ENCODE measurements at places on chromosomes 6 and 20. TPM values are rescaled to one million over a fixed set of nuclear protein-coding genes. Genes with fewer than 3 reads are reported as not detected.

- DNase-seq, result peak; percentile 92
These were observed 11.3 kb downstream of the SERPINB6 start for GRCh38 chr6:2959909-2960719.

DNA sequence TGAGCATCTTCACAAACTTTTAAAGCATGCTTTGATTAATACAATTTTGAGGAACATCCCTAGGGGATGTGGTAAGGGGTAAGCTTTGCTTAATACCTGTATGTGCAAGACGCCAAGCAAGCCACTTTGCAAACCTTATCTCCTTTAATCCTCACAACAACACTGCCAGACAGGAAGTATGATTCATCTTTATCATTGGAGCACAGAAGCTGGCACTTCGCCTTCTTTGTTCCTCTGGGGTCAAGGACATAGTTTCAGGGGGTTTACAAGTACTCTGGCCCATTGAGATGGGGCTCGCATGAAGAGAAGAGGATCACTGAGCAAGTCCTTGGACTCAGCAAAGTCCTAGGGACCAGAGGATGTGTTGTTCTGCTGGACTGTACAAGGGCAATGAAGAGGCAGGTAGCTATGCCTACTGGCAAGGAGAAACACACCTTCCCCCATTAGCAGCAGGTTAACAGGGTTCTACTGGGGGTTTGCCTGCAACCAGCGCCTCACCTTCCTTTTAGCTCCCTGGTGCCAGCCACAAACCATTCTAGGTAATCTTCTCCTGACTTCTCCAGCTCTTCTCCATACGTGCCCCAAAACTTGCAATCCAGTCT is 8.8 kb downstream of the TMEM244 start:
- H3K36me3 ChIP-seq, result no peaks in the 10 kb centered on the region
- H3K27me3 ChIP-seq, result no peaks in the 10 kb centered on the region
- H3K27ac ChIP-seq, result no peak overlapping the region
- no peak for DNase-seq

DNA sequence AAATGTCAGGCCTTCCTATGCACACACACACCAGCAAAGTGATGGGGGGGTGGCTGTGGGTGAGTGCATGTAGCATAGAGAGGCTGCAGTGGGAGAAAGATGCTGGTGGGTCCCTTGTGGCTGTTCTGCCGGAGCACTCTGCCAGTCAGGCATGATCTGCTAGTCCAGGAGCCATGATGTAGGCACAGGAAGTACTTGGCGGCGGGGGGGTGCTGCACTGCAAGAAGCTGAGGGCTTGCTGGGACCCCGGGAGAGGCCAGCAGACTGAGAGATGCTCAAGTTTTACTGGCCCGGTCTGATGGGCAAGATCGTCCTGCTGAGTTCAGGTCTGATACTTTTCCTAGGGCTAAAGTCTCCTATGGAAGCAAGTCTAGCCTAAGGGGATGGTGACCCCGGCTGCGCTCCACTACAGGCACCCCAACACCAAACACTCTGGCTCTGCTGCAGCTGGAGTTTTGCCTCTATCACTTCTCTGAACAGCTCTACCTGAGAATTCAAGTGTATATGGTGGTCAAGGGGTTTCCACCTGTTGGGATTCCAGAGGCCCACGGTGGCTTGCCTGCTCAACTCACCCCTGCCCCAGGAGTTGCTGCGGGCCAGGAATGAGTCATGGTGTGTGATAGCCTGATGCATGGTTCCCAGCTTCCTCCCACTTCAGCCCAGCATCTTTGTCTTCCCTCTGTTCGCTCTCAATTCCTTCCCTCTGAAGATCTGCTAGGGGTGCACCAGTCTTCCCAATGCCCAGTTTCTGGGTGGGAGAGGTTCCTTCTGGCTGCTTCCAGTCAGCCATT is 971.8 kb upstream of the ADGRB3 start:
- no peak overlapping the region for H3K4me3 ChIP-seq
- no peak overlapping the region for H3K27ac ChIP-seq
- H3K36me3 ChIP-seq, result no peaks in the 10 kb centered on the region
- H3K4me1 ChIP-seq, result no peaks in the 10 kb centered on the region
- no peaks in the 10 kb centered on the region for H3K27me3 ChIP-seq
- no peak for DNase-seq

- H3K27me3 ChIP-seq, result no peaks in the 10 kb centered on the region
- peaks cover 33% of the 10 kb centered on the region for H3K4me1 ChIP-seq
These were observed 313.2 kb downstream of the HDGFL1 start for GRCh38 chr6:22882581-22882980.

GRCh38 chr20:60011512-60012507 is 53.6 kb downstream of the CDH26 start:
- DNase-seq, result no peak
- H3K36me3 ChIP-seq, result no peaks in the 10 kb centered on the region
- H3K27ac ChIP-seq, result no peak overlapping the region
- no peaks in the 10 kb centered on the region for H3K27me3 ChIP-seq
- 0 out of 2 replicates have a peak, but pooled peaks cover 2% of the 10 kb centered on the region for H3K4me1 ChIP-seq

XKR7 gene
- not detected for total RNA-seq

KCNK15 gene
- 3.0 TPM for total RNA-seq

WFDC12 gene
- not detected for total RNA-seq

SUMO4 gene
- total RNA-seq, result not detected
